Fibroblast of gingiva (primary cell): ENCODE measurements at places on chromosomes 2 and 18.

DNA sequence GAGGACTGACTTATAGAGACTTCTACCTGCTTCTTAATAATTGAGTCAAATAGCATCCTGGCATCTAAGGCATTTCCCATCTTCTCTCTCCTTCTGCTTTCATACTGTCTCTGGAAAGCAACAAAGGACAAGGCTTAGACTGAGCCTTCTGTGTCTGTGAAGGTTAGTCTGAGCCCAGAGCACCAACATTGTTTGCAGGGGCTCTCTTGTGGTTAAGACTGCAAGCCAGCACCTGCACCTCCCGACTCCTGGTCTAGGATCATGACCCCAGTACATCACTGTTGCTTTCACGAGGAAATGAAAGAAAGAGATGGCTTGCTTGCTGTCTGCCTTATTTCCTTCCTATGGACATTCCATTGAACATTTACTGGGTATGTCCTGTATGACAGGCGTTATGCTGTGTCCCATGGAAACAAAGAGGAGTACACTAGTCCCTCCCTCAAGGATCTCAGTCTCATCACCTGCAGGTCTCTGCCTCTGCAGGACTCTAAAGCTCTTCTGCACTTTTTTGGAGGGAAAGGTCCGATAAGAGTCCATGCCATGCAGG, 315.8 kb upstream of the EPAS1 start:
- DNase-seq: no peak

DNA sequence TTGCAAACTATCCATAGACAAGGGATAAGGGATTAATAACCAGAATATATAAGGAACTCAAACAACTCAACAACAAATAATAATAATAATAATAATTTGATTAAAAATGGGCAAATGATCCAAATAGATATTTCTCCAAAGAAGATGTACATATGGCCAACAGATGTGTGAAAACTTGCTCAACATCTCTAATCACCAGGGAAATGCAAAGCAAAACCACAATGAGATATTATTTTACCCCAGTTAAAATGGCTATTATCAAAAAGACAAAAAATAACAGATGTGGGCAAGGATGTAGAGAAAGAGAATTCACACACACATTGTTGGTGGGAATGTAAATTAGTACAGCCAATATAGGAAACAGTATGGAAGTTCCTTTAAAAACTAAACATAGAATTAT, 26.9 kb downstream of the DNAH7 start:
- peak; percentile 16 for DNase-seq

DNA sequence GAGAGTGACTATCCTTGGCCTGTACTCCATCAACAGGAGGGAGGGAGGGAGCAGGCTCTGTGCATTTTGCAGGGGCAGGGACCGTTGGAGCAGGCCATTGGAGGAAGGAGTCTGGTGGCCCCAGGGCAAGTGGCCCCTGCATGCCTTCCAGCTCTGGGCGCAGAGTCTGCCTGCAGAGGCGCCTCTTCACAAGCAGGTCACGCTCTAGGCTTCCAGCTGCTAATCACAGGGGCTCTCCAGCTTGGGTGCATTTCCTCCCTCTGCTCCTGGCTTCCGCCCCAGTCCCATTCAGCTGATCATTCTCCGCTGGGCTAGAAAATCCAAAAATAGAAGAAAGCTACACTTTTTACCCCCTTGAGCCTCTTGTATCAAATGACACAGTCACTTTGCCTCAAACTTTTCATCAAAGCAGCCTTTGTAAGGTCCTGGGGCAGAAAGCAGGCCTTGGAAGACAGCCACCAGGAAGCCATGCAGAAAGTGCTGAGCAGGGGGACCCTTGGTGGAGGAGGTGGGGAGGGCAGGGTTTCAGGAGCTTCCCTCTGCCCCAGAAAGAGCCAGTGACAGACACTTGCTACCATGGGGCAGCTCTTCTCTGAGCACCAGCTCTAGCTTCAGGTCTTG, 11.3 kb downstream of the TMEM247 start:
- no peak for DNase-seq

DNA sequence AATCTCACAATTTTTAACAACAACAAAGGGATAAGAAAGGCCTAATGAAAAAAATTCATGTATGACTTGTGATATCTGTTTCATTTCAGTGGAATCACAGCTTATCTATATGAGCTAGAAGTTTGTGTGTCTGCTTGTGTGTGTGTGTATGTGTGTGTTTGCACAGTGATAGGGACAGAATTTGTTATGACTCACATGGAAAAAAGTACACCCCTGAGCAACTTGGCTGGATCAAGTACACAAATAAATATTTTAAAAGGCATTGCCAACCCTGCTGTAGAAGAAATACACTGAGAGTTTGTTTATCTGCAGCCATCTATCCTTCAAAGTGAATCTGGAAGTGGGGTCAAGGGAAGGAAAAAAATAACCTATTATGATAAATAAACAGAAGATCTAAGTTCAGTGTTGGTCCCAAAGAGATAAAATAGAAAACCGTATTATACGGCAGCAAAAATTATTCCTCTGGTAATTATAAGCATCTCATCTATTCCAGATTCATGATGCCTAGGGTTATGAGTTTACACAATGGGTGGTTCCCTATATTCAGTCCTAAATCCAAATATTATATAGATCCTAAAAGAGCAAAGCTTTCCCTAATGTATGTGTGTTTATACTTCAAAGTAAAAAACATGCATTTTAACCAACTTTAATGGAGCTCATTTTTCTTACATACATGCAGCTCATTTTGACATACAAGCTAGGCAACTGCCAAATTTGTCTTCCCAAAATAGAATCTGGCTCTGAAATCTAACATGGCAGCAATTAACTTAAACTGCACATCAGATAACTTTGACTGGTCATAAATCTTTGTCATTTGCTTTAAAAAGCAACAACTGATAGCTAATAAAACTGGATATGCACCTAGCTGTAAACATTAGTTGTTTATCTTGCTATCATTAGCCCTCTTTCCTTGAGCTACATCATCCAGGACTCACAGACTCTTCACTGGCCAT, 420.6 kb downstream of the IRS1 start:
- DNase-seq: peak; percentile 84

GRCh38 chr2:223744580-223744979, 92.8 kb downstream of the AP1S3 start:
- no peak for DNase-seq

GRCh38 chr18:54278615-54279014, 9.3 kb downstream of the POLI start:
- no peak for DNase-seq

DNA sequence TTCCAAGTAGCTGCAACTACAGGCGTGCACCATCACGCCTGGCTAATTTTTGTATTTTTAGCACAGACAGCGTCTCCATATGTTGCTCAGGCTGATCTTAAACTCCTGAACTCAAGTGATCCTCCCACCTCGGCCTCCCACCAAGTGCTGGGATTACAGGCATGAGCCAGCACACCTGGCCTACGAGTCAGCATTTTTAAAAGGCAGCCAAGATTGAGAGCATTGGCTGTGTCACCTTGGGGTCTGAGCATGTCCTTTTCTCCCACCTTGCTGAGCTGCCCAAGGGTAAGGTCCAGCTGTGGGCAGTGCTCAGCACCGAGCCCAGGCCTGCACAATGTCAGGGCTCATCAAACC, 142.8 kb upstream of the LMAN1 start:
- no peak for DNase-seq

- DNase-seq: peak; percentile 93
These were observed 443.4 kb downstream of the NYAP2 start for GRCh38 chr2:225842939-225843338.

DNA sequence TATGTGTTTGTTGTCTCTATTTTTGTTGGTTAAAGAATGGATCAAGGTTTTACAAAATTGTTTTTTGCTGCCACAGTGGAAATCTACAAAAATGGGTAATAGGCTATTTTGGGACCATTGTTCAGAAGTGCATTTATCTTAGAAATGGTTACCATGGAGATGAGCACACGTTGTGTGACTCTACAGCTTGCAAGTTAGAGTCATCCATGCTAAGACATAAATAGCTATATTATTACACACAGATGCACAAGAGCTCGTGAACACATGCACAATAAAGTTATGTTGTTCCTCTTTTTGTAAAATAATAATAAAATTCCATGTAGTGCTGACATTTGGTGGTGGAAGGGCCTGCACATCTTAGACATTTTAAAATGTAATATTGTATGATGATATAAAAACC, 15.5 kb upstream of the DUSP19 start:
- DNase-seq: peak; percentile 38

DNA sequence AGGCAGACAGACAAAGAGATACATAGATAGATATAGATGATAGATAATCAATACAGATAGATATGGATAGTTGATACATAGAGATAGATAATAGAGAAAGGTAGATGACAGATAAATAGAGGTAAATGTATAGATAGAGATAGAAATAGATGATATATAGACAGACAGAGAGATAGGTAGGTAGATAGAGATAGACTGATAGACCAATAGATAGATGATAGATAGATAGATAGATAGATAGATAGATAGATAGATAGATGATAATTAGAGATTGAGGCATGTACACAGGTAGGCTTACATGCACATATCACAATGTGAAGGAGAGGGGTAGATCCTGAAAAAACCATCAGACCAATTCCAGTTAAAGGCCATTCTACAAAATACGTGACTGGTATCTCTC, 724.7 kb downstream of the GALR1 start:
- DNase-seq: no peak

DNA sequence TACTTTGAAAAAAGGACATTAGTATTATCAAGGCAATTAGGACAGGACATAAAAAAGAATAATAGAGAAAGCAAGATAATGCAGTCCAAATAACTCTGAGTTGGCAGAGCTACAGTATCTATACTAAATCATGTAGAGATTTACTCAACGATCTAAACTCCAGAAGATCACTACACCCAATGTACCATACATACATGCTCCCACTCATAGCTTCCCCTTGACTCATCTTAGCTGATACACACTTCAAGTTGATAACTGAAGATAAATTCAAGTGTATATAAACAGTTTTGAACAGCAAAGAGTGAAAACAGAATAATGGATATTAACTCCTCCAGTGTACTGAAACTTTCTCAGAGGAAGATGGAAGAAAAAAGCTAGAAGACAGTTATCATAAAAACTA, 78.5 kb downstream of the SESTD1 start:
- DNase-seq: no peak

DNA sequence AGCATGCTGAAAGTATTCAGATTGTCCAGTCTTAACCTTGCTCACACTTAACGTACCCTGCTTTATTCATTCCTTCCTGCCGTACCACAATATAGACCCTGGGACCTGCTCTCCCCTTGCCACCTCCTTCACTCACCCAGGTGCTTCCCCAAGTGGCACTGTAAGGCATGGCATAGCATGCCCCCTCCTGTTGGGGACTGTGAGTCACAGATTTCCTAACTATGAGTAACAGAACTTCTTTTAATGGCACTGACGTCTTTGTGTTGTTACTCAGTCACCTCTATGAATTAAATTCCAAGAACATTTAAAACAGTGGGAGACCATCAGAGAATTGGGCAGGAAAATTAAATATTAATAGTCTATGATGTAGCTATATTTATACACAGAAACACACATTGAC, 117.2 kb downstream of the CTNNA2 start:
- DNase-seq: no peak

DNA sequence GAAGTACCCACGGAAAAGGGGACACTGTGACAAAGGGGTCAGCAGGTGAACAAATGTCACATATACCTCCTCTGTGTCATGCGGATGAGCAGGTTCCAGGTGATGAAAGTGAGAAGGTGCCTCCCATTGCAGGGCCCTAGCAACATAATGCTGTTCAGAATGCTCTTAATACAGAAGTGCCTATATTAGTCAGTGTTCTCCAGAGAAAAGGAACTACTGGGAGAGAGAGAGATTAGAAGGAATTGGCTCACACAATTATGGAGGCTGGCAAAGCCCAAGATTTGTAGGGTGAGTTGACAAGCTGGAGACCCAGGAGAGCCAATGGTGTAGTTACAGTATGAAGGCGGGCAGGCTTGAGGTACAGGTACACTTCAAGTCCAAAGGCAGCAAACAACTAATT, 98.1 kb upstream of the CDC42EP3 start:
- no peak for DNase-seq

- no peak for DNase-seq
These were observed 2.5 kb downstream of the IFIH1 start for GRCh38 chr2:162315938-162316337.

DNA sequence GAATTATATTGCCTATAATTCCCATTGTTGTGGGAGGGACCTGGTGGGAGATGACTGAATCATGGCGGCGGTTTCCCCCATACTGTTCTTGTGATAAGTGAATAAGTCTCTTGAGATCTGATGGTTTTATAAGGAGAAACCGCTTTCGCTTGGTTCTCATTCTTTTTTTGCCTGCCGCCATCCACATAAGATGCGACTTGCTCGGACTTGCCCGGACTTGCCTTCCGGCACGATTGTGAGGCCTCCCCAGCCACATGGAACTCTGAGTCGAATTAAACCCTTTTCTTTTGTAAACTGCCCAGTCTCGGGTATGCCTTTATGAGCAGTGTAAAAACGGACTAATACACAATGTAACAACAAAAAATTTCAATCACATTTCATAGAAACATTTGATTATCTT, 115.8 kb downstream of the C2orf74 start:
- DNase-seq: no peak

DNA sequence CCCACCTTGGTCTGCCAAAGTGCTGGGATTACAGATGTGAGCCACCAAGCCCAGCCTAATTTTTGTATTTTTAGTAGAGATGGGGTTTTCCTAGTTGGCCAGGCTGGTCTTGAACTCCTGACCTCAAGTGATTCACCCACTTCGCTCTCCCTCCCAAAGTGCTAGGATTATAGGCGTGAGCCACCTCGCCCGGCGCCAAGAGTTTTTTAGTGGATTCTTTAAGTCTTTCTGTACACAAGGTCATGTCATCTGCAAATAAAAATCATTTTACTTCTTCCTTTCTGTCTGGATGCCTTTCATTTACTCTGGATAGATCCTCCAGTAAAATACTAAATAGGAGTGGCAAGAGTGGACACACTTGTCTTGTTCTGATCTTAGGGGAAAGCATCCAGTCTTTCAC, 61.7 kb downstream of the KCMF1 start:
- no peak for DNase-seq

- DNase-seq: no peak
These were observed 16.4 kb downstream of the KCNIP3 start for GRCh38 chr2:95313296-95314131.

- peak; percentile 50 for DNase-seq
These were observed 15.9 kb upstream of the CD28 start for GRCh38 chr2:203690441-203691047.

DNA sequence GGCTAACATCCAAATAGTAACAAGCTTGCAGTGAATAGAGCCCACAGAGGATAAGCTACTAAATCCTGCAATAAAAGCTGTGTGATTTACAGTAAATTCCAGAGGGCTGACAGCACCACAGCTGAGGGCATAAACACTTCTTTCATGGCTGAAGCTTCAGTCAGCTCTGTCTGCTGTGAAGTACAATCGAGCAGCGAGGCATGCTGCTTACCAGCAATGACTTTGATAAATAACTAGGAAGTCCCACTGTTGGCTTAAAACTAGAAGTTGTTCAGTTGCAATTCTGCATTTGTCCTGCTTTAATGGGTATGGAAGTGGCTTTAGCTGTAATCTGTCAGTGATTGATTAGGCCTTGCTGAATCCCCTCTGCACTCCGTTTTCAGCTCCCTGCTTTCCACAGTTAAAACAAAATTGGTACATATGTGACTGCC, 65.2 kb upstream of the FIGN start:
- DNase-seq: no peak

GRCh38 chr2:110877031-110877827, 144.9 kb downstream of the ACOXL start:
- DNase-seq: no peak
